Activated T-helper 1 cell treated with anti-CD3 and anti-CD28 coated beads, Interleukin-2, amount 50 U/mL, for 16 hours (primary cell): ENCODE measurements at places on chromosomes 1 and 21.
A peak's percentile ranks its signal among the peaks of the same experiment; 100 is the strongest.

- no peak for DNase-seq
These were observed 14.2 kb upstream of the KCNE1 start for GRCh38 chr21:34526241-34526617.

- no peak for DNase-seq
These were observed 93.7 kb upstream of the ETS2 start for GRCh38 chr21:38712071-38712470.

DNA sequence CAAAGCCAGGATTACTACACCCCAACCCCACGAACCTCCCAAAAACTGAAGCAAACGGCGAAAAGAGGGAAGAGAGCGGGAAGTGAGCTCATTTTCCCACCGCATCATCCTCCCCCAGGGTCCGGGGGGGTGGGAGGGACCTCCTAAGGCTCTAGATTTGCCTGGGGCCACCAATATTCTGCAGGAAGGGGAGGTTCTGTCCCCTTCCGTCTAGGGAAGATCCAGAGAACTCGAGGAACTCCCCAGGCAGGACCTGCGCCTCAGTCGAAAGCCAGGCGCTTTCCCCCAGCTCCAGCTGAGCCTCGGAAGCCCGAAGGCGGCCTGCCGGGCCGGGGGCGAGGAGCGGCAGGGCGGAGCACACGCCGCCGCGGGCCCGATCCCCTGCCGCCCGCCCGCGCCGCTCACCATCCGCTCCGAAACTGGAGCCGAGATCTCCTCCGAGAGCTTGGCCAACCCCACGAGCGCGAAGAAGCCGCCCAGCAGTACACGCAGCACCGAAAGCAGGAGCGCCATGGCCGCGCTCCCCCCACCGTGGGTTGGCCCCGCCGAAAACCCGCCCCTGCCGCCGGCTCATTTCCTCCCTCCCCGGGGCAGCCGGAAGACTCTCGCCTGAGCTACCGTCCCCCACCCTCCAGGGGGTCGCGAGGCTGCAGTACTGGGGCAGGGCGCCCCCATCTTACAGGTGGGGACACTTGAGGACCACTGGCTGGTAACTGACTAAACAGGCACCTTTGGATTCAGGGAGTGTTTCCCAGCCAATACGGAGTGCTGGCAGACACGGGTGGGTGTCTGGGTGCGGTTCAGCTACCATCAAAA lies at the start of gene TMEM35B:
Gene TMEM35B (minus strand): TSS at position 555 of the 816 bp plus-strand sequence. CDS start 42 bp downstream, at position 513.
- peak; percentile 72 for DNase-seq

GRCh38 chr21:14734191-14734590 lies 188.1 kb upstream of the SAMSN1 start:
- DNase-seq = no peak

GRCh38 chr1:203307641-203308126 lies 2.4 kb downstream of the BTG2 start:
- no peak for DNase-seq

DNA sequence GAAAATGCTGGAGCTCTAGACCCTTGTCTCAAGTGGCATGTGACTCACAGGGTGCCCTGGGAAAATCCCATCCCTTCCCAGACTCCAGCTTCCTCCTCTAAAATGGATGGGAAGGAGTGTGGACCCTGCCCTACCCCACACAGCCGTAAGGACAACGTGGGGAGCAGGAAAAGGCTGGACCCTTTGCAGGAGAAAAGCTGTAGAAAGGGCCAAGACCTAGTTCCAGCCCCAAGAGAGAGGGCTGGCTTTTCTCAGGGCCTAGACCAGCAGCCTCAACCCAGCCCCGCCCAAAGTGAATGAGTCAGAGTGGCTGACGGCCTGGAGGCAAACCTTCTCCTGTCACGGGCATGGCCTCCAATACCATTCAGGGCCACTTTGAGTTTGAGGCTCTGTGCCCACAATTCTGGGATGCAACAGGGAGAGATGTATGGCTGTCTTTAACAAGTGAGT lies 1.1 kb downstream of the LAMB3 start:
- peak; percentile 24 for DNase-seq

DNA sequence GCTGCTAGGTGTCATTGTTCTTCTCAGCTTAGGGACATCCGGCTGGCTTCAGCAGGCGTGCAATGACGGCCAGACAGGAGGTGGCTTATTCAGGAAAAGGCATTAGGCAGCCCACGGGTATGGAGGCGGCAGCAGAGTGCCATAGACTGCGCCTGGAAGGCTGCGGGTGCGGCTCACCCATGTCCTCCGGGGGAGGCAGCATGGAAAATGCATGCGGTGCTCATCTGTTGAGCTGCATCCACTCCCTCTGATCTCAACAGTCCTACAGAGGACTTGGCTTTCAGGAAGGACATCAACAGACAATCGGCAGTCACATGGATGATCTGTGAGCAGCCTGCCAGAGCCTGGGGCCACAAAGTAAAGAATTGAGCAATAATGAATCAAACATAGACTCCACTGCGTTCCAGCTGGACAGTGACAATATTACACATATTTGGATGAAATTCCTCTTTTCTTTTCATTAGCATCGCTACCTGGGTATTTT lies 42.9 kb downstream of the UMODL1 start:
- DNase-seq = no peak

DNA sequence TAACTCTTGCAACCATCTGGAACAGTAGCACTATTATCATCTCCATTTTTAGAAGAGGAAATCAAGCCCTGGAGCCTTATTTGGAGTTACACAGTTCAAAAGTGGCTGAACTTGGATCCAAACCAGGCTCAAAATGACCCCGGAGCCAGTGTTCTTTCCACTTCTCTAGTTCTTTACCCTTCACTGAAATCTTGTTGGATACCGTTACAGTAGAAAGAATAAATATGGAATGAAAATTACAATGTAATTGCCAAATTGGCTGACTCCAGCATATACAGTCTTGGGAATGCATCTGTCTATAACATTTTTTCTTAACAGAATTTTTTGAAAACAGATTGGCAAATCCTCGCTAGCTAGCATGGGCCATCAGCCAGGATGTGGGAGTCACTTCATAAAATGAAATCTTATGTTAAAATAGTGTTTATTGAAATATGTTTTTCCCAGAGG lies 261.4 kb downstream of the CTH start:
- no peak for DNase-seq

DNA sequence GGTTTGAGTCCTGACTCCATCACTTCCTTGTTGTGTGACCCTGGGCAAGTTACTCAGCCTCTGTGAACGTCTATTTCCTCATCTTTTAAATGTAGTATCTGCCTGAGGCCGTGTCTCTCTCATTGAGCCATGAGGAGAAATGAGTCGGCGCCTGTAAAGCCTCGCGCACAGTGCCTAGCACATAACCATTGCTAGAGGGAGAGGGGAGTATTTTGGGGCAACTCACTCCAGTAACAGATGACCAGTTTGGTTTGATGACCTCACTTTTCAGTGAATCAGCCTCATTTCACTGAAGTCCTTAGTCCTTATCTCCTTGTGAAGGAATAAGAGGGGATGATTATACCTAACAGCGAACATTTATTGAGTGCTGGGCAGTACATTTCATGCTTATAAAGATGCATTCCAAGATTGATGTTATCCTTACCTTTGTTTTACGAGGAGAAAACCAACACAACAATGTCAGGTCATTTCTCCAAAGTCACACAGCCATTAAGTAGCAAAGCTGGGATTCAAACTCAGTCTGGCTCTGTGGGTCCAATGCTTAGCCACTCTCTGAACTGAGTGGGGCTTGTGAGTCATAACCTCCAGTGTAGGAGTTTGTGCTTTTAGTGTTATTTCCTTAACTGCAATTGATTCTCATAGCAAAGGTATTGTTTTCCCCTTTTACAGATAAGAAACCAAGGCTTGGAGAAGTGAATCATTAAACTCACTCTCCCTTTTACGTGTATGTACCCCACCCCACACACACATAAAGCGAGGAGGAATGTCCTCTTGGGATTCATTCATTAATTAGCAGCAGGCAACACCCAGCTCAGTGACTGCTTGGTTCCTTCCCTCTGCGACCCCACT lies 25.9 kb downstream of the KCNC4 start:
- DNase-seq = no peak

DNA sequence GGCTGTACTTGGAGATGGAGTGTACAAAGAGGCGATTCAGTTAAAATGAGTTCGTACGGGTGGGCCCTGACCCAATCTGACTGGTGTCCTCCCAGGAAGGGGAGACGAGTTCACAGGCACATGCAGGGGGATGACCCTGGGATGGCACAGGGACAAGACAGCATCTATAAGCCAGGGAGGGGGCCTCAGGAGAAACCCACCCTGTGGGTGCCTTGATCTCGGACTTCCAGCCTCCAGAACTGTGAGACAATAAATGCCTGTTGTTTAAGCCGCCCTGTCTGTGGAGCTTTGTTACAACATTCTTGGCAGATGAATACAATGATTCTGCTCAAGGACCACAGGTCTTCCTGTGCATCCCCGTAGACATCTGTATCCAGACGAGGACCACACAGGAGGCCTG lies 14.6 kb upstream of the CLDN14 start:
- no peak for DNase-seq

GRCh38 chr1:96080925-96081324 lies 640.7 kb upstream of the PTBP2 start:
- DNase-seq = no peak

- DNase-seq = no peak
These were observed 85.2 kb upstream of the KCND3 start for GRCh38 chr1:112074711-112075110.

- no peak for DNase-seq
These were observed 444.2 kb downstream of the GPATCH2 start for GRCh38 chr1:217186664-217187063.

GRCh38 chr1:101311146-101311920 lies 74.5 kb downstream of the S1PR1 start:
- DNase-seq = no peak

GRCh38 chr1:208242941-208243526 lies 1.1 kb downstream of the PLXNA2 start:
- no peak for DNase-seq

DNA sequence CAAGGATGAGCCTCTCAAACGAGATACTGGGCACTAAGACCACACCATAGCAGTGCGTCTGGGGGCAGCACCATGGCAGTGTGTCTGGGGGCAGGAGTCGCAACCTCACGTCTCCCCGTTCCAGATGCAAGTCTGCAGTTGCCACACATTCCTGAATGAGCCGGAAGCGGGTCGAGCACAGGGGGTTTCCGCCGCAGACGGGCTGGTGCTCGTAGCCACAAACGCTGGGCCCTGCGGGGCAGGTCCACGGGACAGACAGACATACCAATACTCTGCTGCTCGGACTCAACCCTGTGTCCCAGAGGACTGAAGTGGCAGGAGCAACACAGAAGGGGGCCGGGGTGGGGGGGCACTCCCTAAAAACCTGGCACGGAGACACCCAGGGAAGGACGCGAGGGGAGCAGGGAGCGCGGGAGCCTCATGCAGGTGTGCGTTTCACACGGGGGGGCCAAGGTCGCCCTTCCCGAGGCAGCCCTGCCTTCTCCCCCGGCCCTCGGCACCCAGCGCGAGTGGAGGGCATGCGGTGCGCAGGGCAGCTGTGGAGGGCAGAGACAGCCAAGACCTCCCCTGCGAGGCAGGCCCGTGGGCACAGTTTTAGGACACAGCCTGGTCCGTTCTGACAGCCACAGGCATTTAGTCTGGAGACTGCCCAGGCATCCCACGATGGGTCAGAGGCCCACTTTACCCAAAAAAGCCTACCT lies 24.5 kb downstream of the PTTG1IP start:
- DNase-seq = no peak

DNA sequence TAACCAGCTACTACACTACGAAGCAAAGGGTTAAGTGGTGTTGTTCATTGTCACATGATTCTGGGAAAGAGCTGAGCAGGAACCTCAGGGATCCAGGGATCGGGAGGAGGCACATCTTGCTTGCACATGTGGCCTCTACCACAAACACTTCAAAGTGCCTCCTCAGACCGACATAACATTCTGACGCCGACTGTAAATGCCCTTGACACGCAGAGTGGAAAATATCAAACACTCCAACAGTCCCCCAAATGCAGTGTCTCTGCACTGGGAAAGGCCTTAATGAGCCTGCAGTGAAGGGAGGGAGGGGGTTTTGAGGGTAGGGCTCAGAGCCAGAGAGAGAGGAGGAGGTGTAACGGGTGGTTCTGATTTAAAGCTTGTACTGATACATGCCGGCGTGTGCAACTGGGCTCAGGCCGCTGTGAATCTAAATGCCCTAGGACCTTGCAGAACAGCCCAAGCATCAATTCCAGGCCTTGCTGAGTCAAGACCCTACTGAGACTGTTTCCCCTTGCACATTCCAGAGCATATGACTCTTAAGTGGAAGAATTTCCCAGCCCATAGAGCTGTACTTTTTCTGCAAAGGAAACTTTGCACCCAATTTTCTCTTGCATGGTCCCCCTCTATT lies 163.7 kb downstream of the NTMT2 start:
- DNase-seq = no peak

GRCh38 chr1:10209590-10209904 lies 823 bp upstream of the KIF1B start:
- no peak for DNase-seq

GRCh38 chr1:35509558-35509957 lies 47.6 kb downstream of the KIAA0319L start:
- DNase-seq = no peak

DNA sequence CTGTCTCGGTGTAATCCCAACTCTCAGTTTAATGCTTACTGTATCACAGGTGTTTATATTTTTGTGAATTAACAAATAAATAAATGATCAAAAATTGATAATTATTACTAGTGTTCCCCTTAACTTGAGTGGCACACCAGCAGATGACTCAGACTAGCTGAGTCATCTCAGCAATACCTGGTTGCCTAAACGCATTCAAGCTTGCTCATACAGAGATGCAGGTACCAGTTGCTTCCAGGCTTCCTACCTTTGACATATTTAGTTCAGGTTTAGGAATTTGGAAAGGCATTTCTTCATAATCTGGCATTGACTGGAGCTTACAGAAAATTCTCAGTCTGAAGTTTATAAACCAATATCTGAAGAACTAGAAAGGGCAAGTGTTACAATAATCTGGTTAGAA lies 78.9 kb upstream of the LMO4 start:
- no peak for DNase-seq

DNA sequence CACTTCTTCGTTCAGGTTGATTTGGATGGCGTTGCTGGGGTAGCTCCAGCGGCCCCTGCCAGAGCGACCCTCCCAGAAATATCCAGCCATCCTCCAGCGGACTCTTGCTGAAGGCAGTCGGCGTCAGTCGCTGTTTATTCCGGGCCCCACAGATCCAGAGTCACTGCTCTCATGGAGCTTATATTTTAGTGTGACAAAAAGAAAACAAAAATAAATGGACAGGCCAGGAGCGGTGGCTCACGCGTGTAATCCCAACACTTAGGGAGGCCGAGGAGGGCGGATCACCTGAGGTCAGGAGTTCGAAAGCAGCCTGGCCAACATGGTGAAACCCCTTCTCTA lies 791 bp upstream of the CFAP298 start:
- DNase-seq = no peak

DNA sequence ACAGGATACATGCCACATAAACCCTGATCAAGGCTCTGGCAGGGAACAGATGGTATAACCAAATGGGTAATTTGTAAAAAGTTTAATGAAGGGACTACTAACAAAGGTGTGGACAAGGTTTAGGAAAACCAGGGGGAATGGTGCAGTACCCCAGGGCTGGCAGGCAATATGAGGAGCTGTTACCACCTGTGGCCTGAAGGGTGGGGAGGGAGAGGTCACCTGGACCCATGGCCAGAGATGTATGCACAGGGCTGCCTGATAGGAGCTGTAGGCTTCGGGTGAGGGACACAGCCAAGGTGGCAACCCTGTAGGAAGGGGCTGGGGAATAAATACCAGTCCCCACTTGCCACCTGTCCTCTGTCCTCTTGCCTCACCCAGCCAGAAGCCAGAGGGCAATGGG lies 51.4 kb upstream of the ID3 start:
- DNase-seq = no peak
